Dermis microvascular lymphatic vessel endothelial cell (primary cell): ENCODE measurements at places on chromosomes 3 and 15. TPM values are rescaled to one million over a fixed set of nuclear protein-coding genes. Genes with fewer than 3 reads are reported as not detected.

MORC1 gene
- total RNA-seq: not detected in 2 replicates

DNA sequence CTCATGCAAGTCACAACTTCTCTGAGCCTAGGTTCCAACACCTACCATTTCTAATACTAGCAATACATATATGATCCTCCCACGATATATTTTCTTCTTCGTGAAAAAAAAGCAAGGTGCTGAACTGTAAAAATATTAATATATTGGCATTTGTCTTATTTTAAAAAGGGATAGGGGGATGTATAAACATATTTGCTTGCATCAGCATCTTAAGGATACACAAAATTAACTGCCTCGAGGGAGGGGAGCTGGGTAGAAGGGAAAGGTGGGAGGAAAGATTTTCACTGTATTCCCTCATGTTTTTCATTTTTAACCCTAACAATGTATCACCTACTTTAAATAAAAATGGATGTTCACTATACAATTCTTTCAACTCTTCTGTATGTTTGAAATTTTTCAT, 1.3 kb downstream of the HACD2 start:
- no peak for DNase-seq

DNAJC17 gene
- 16.4 and 22.6 TPM in 2 replicates for total RNA-seq

NAA50 gene
- 174 and 187 TPM in 2 replicates for total RNA-seq

CHST13 gene
- not detected in 2 replicates for total RNA-seq

- DNase-seq: no peak
Observed at GRCh38 chr3:193560870-193561269, 6.2 kb upstream of the ATP13A4 start.

- peak; percentile 68 for DNase-seq
Observed at GRCh38 chr3:185983495-185984141, 45.8 kb upstream of the TRA2B start.

CHRNA7 gene
- 0.38 and 0.64 TPM in 2 replicates for total RNA-seq
